ENCODE measurements at places on chromosomes 3 and 15. TPM values are rescaled to one million over a fixed set of nuclear protein-coding genes. Genes with fewer than 3 reads are reported as not detected.

The CLSTN2 gene
- 11.8 TPM for polyA plus RNA-seq

The DENND6A gene
- polyA plus RNA-seq, result 11.6 TPM

The CAPN3 gene
- polyA plus RNA-seq, result 3.9 TPM

The ARHGEF26 gene
- polyA plus RNA-seq, result 7.1 TPM

The ATP2B2 gene
- polyA plus RNA-seq, result 0.03 TPM

The PKM gene
- 242 TPM for polyA plus RNA-seq

The XXYLT1 gene
- 2.2 TPM for polyA plus RNA-seq

The EPHA3 gene
- 1.1 TPM for polyA plus RNA-seq

The CP gene
- 2.5 TPM for polyA plus RNA-seq

The ATP2C1 gene
- 26.0 TPM for polyA plus RNA-seq

The SLC2A2 gene
- 0.56 TPM for polyA plus RNA-seq

The RAB5A gene
- 11.4 TPM for polyA plus RNA-seq

The TF gene
- polyA plus RNA-seq, result 1.3 TPM

The GOLGA8T gene
- 0.18 TPM for polyA plus RNA-seq

The A4GNT gene
- polyA plus RNA-seq, result not detected

The ITIH1 gene
- 0.37 TPM for polyA plus RNA-seq

The USP19 gene
- polyA plus RNA-seq, result 17.6 TPM

The HSPBAP1 gene
- polyA plus RNA-seq, result 9.1 TPM

The ABI3BP gene
- 2.4 TPM for polyA plus RNA-seq

The TMIE gene
- polyA plus RNA-seq, result 0.14 TPM

The FEZF2 gene
- not detected for polyA plus RNA-seq

The COX17 gene
- 78.3 TPM for polyA plus RNA-seq

The ADGRG7 gene
- polyA plus RNA-seq, result not detected

The CHRNA5 gene
- 1.1 TPM for polyA plus RNA-seq

The CATSPER2 gene
- 1.6 TPM for polyA plus RNA-seq

The ADAMTSL3 gene
- polyA plus RNA-seq, result 7.9 TPM

The AGTR1 gene
- polyA plus RNA-seq, result 23.7 TPM

The HIGD2B gene
- polyA plus RNA-seq, result not detected

The CIDEC gene
- polyA plus RNA-seq, result 128 TPM

The LRRIQ4 gene
- polyA plus RNA-seq, result not detected

The PAK6 gene
- 5.2 TPM for polyA plus RNA-seq

The ITIH3 gene
- 0.91 TPM for polyA plus RNA-seq

The WWTR1 gene
- polyA plus RNA-seq, result 74.1 TPM

The UBAP1L gene
- polyA plus RNA-seq, result 2.2 TPM

The ONECUT1 gene
- polyA plus RNA-seq, result not detected

The GPR149 gene
- polyA plus RNA-seq, result not detected

The C3orf20 gene
- not detected for polyA plus RNA-seq

The RBMS3 gene
- polyA plus RNA-seq, result 16.2 TPM

The COLQ gene
- 1.1 TPM for polyA plus RNA-seq

The KLHL40 gene
- 0.41 TPM for polyA plus RNA-seq

The FBXO45 gene
- polyA plus RNA-seq, result 3.7 TPM

The NEIL1 gene
- 19.7 TPM for polyA plus RNA-seq

The PLSCR1 gene
- polyA plus RNA-seq, result 34.3 TPM

Data from adipose tissue (tissue), 3 donors.